ENCODE measurements at places on chromosomes 2 and 18.

GRCh38 chr2:196077821-196078220 lies 9.2 kb upstream of the DNAH7 start:
- DNase-seq = no peak

- DNase-seq = no peak
Measured at GRCh38 chr2:192377173-192377572, 182.4 kb upstream of the TMEFF2 start.

DNA sequence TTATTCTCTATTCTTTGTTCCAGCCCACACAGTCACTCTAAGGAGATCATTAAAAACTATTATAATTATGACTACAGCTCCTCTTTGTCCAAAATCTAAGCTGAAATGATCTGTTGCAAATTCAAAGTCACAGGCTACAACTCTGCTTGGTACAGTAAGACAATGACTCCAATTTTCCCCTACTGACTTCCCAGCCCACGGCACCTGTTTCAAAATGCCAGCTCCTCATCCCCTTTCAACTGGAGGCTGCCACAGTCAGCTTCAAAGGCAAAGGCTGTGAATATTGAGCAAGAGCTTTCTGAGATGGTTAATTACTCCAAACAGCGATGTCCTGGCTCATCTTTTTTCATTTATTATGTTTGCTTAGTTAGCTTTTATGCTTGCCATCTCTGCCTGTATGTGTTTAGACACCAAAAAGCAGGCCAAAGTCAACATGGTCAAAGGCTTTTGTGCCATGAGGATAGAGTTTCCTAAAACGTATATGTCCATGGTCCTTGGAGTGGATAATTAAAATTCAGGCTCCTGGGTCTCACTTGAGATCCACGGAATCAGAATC lies 141.1 kb downstream of the DOCK10 start:
- DNase-seq = no peak

GRCh38 chr18:68316636-68317035 lies 398.3 kb downstream of the TMX3 start:
- no peak for DNase-seq

- DNase-seq = no peak
Measured at GRCh38 chr18:75497576-75498235, 70.2 kb upstream of the SMIM21 start.

DNA sequence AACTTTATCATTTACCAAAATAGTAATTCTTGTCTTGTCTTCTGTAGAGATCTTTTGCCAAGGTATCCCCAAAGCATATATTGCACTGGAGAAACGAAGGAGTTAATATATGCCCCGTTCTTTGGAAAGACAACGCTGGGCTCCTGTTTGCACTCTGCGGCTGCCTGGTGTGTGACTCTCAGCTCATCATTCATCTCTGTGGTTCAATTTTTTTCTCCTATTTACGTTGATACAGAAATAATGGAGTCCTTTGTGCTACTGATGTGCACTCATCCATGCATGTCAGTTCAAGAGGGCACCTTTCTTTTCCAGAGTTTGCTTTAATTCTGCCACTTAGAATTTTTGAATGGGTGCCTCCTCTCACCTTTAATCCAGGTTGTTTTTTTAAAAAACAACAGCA lies 655.5 kb downstream of the DCDC2C start:
- no peak for DNase-seq
